ENCODE measurements at places on chromosomes 2 and 18. TPM values are rescaled to one million over a fixed set of nuclear protein-coding genes. Genes with fewer than 3 reads are reported as not detected.

DNA sequence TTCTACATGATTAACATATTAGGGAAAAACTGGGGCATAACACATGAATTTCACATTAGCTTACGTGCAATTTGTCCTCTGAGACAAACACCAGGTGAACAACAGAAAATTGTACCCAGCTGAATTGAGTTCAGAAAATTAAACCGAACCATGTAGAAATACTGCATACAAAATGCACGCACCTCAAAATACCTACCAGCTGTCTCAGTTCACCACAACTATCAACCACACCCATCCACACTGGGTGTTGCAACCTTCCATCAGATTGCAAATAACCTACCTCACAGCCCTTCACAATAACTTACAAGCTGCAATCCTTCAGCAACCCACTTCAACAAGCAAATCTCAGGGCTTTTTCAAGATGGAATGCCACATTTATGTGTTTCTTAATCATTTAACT lies 55.9 kb downstream of the UNC50 start:
- no peaks in the 10 kb centered on the region for H3K4me1 ChIP-seq
- DNase-seq = no peak
- H3K4me3 ChIP-seq = no peak overlapping the region
- no peak overlapping the region for H3K27ac ChIP-seq
- no peaks in the 10 kb centered on the region for H3K27me3 ChIP-seq
- H3K36me3 ChIP-seq = peaks cover 5% of the 10 kb centered on the region

GRCh38 chr18:62758591-62758990 lies 43.2 kb downstream of the PHLPP1 start:
- H3K27me3 ChIP-seq = no peaks in the 10 kb centered on the region
- DNase-seq = no peak
- H3K4me3 ChIP-seq = no peak overlapping the region
- no peaks in the 10 kb centered on the region for H3K36me3 ChIP-seq

DNA sequence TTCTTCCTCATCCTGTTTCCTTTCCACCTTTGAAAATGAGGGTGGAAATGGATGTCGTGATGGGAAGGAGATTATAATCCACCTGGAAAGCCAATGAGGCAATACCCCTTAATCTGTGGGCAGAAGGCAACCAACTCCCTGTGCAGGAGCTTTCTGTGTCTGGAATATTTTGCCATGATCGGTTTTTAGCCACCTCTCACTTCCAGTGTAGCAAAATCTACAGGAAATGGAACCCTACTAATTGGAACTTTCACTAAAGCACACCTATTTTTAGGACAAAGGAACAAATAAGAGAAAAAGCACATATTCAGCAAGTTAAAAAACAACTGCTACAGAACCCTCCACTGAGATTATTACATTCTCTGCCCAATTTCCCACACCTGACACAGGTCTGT lies 112.1 kb upstream of the SMAD7 start:
- H3K4me1 ChIP-seq = no peaks in the 10 kb centered on the region
- no peaks in the 10 kb centered on the region for H3K27me3 ChIP-seq
- DNase-seq = no peak
- no peak overlapping the region for H3K4me3 ChIP-seq

GRCh38 chr18:61973273-61974115 lies 80.7 kb upstream of the RNF152 start:
- H3K36me3 ChIP-seq = no peaks in the 10 kb centered on the region
- no peaks in the 10 kb centered on the region for H3K27me3 ChIP-seq
- peaks cover 6% of the 10 kb centered on the region for H3K4me1 ChIP-seq
- no peak overlapping the region for H3K27ac ChIP-seq

- no peaks in the 10 kb centered on the region for H3K27me3 ChIP-seq
- DNase-seq = no peak
- no peak overlapping the region for H3K4me3 ChIP-seq
- no peak overlapping the region for H3K27ac ChIP-seq
- no peaks in the 10 kb centered on the region for H3K4me1 ChIP-seq
- no peaks in the 10 kb centered on the region for H3K36me3 ChIP-seq
Measured at GRCh38 chr2:117128461-117128860, 686.0 kb upstream of the DDX18 start.

DNA sequence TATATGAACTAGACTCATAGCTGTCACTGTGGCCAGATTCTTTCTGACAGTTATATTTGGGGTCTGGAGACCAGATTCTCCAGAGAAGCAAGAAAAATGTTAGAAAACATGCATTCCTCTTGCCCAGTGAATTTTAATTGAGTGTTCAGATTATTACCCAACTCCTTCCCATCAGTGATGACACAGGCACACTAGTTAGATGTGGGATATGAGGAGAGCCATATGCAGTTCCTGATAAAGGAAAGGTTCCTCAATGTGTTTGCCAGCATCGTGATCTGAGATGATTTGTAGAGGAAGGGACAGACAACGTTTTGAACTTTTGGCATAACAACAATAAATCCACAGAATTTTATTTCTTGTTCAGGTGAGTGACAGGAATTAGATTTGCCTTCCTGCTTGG lies 308.6 kb downstream of the PIEZO2 start:
- no peak overlapping the region for H3K27ac ChIP-seq
- no peaks in the 10 kb centered on the region for H3K4me1 ChIP-seq
- H3K36me3 ChIP-seq = no peaks in the 10 kb centered on the region
- no peaks in the 10 kb centered on the region for H3K27me3 ChIP-seq

DNA sequence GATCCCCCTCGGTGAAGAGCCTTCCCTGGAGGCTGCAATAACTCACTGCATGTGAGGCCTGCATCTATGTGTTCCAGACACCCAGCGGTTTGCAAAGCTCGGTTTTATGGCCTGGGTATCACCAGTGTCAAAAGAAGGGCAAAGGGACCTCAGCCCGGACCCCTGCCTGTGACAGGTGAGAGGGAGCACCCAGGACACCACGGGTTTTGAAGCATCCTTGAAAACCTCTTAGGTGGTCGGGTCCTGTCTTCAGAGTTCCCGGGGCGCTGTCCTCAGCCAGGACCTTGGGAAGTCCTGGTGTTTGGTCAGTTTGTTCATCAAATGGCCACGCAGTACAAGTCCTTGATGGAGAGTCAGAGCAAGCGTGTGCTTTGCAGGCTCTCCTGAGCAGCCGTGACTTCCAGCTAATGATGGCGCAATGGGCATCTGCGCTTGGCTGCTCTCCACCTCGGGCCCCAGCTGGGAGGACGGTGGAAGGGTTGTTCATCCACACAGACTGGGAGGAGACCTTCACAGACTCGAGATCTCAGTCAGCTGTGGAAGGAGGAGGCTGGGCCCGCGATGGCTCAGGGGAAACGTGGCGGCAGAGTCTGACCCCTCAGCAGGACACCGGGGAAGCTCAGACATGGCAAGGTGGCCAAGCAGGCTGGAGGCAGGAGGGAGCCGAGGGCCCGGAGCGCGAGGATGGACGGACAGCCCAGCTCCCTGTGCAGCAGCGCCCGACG lies 113.1 kb upstream of the GPC1 start:
- H3K4me1 ChIP-seq = peaks cover 6% of the 10 kb centered on the region
- H3K27me3 ChIP-seq = no peaks in the 10 kb centered on the region
- H3K36me3 ChIP-seq = no peaks in the 10 kb centered on the region
- DNase-seq = no peak

GRCh38 chr2:212712466-212712865 lies 173.9 kb upstream of the ERBB4 start:
- H3K4me3 ChIP-seq = no peak overlapping the region
- no peaks in the 10 kb centered on the region for H3K27me3 ChIP-seq

DNA sequence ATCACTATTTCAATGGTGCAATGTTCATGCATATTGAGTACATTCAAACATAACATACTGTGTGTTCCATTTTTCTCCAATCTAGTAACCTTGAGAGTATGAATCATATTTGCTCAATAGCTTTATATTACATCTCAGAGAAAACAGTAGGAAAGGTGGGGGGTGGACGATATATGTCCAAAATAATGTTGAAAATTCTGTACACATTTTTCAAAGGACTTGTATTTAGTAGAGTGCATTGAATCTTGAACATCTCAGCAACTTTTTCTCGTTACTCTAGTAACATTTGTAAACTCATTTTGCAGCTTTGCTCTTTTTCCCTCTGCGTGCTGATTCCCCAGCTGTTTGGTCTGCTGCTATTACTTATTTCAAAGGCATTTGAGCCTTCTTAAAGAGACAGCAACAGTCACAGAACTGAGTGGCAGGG lies 1487.0 kb downstream of the LRP1B start:
- no peak overlapping the region for H3K27ac ChIP-seq
- no peak overlapping the region for H3K4me3 ChIP-seq
- H3K4me1 ChIP-seq = no peaks in the 10 kb centered on the region

- H3K36me3 ChIP-seq = no peaks in the 10 kb centered on the region
- H3K4me3 ChIP-seq = no peak overlapping the region
- H3K4me1 ChIP-seq = no peaks in the 10 kb centered on the region
- no peak for DNase-seq
- H3K27me3 ChIP-seq = no peaks in the 10 kb centered on the region
Measured at GRCh38 chr2:152354069-152354755, 19.2 kb downstream of the FMNL2 start.

DNA sequence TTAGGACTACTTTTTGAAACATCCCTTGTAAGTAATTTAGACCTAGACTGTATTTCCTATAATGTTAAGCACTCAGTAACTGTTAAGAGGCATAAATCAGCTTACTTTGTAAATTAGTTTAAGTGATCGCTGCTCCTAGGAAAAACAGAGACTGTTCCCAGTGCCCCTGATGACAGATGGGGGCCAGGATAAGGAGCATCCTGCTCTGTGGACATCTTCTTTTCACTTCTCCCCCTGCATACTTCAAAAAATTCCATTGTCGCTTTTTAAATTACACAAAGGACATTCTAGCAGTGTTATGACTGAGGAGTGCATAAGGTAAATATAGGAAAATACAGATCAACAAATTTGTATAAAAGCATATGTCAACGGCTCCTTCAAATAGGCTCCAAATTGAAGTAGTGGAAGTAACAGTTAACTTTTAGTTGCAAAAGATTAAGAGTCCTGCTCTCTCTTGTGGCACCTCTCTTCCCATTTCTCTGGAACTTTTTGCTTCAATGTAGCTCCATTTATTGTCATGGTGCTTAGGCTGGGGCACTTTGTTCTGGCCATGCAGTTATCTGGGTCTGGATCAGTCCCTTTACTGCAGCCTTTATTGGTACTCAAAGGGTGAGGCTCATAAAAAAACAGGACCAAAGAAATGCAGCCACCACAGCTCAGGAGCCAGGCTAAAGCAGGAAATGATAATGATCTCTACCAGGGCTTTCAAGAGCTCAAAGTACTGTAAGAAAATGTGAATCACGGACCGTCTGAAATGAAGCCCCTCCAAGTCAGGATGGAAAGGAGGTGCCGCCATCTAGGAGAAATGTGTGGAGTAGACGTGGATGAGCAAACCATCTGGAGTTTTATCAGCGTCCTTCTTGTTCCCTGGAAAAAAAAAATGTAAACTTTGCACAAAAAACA lies 162.1 kb upstream of the ZNF516 start:
- H3K27me3 ChIP-seq = no peaks in the 10 kb centered on the region
- DNase-seq = no peak
- no peaks in the 10 kb centered on the region for H3K36me3 ChIP-seq
- H3K4me3 ChIP-seq = no peak overlapping the region

GRCh38 chr2:33911327-33911726 lies 312.2 kb upstream of the FAM98A start:
- H3K4me3 ChIP-seq = no peak overlapping the region
- no peaks in the 10 kb centered on the region for H3K36me3 ChIP-seq
- H3K27me3 ChIP-seq = no peaks in the 10 kb centered on the region
- no peak for DNase-seq
- no peaks in the 10 kb centered on the region for H3K4me1 ChIP-seq

FN1 gene
- polyA plus RNA-seq = 13.6 TPM

MYOM1 gene
- 11.1 TPM for polyA plus RNA-seq

POU3F3 gene
- polyA plus RNA-seq = 0.39 TPM

DSG4 gene
- not detected for polyA plus RNA-seq

Measured in sigmoid colon (tissue), 7 donors.